Hematopoietic multipotent progenitor cell (in vitro differentiated cells): ENCODE measurements at places on chromosomes 5 and 9.

DNA sequence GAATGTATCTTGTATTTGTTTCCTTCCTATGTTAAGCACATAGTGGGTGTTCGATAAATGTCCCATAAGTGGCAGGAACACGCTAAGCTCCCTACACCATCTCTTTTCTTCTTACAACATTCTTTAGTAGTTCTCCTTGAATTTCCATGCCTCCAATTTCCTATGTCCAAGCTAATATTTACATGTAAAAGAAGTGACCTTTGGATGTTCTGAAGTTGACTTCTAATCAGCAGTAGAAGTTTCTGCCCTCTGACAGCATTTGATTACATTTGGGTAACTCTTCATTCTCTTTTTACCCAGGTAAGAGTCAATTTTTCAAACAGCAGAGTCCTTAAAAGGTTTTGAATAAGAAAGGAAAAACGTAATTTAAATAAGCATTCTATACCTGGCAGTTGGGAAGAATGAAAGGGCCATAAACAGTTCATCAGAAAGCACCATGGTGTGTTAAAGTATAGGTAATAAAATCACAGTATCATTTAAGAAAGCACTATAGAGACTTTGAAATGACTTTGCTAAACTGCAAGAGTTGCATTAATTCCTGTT lies 78.9 kb downstream of the TRPM3 start:
- DNase-seq: no peak

DNA sequence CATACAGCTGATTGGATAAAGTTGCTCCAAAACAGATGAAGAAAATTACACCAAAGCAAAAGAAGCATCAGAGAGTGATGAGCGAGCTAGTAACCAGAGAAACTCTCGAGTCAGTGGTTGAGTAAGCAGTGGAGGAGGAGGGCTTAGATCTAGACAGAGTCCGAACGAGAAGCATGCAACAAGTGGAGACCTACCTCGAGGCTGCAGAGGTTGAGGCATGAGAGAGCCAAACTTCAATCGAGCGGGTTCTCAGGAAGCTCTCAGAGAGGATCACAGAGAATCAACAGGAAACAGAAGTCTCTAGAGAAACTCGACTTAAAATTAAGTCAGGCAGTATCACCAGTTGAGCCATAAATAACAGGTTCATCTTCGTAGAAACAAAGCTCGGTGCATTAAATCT lies 6.1 kb downstream of the RUSC2 start:
- DNase-seq: no peak

DNA sequence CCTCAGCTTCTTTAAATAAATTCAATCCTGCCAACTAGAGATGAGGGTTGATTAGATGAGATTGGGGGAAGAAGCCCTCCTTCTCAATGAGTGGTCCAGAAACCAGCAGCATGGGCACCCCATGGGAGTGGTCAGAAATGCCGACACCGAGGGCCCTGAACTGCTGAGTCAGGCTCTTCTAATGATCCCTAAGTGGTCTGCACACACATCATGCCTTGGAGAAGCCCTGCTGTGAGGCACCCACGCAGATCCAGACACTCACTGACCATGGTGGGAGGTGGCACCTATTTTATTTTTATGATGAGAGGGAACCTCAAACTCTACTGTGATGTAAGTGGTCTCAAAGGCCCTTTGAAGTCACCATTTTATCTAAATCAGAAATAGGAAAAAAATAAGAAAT lies 72.3 kb upstream of the BOD1 start:
- no peak for DNase-seq

DNA sequence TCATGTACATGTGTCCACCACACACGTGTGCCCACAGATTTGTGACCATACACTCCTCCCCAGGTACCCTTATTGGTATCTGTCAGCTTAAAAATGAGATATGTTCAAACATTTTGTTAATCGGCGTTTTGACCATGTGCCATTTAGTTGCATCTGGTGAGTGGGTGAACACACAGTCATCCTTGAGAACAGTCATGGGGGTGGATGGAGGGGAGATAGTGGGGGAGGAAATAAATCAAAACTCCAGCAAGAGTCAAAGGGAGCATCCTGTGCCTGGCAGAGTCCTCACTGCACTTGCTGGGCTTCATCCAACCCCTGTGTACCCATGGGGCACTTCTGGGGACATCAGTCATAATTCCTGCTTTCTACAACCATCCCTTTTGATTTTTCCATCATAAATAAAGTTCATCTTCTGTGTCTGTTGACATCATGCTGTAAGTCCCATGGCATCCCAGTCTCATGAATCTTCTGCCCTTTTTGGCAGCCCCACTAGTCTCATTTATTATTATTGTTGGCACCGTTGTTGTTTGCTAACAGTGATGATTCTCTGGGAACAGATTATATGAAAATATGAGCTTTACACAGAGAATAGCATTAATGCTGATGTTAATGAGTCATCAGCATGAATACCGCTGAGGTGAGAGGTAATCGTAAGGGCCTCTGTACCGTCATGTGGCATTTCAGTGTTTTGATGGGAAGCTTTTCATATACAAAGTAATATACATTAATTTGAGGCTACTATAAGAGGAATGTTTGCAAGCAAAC lies 24.4 kb upstream of the CLK4 start:
- no peak for DNase-seq

DNA sequence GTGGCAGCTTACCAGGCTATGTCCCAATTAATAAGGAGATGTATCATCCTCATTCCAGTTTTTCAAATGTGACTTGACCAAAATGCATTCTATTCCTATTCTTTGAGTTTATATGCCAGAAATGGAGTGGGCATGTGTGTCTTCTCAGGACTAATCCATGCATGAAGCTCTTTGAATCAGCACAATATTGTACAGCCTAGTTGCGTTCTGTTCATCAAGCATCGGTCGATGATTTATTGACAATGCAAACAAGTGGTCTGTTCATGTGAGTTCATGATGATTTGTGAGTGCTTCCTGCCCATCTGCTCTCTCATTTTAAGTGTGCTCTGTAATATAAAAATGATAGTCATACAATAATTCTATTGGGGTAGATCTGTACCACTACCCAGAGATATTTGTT lies 48.3 kb downstream of the PALM2AKAP2 start:
- DNase-seq: no peak

GRCh38 chr9:99026271-99026955 lies 78.5 kb upstream of the TGFBR1 start:
- no peak for DNase-seq

- no peak for DNase-seq
These were observed 117.5 kb upstream of the MTAP start for GRCh38 chr9:21684831-21685362.

DNA sequence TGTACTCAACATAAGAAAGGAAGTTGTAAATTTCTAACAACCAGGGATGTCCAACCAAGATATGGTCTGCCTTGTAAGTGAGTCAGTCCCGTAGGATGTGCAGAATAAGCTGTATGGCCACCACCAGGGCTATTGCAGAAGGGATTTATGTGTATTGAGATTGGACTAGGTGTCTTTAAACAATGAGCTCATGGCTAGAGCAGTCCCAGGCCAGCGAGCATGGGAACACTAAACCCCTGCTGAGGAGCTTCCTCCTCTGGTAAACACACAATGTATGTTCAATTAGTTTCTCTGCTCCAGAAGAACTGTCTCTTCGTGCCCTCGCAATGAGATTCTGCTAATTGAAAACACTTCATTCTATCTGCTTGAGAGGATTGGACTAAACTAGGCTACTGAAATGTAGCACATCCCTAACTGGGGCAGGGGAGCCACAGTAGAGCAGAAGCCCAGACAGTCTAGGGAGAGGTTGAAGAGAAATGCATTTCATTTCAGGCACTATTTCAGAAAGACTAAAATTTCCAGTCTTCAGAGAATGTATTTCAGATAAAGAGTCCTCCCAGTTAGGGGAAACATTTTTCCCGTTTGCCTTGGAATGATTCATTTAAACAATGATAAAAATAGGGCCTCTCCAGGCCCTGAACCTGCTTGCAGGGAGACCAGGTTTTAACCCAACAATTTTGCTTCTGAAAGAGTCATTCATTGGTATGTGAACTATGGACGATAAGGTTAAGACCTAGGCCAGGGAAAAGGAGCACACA lies 154.7 kb downstream of the FAM114A2 start:
- DNase-seq: no peak

GRCh38 chr5:78373231-78373630 lies 12.8 kb downstream of the SCAMP1 start:
- no peak for DNase-seq

DNA sequence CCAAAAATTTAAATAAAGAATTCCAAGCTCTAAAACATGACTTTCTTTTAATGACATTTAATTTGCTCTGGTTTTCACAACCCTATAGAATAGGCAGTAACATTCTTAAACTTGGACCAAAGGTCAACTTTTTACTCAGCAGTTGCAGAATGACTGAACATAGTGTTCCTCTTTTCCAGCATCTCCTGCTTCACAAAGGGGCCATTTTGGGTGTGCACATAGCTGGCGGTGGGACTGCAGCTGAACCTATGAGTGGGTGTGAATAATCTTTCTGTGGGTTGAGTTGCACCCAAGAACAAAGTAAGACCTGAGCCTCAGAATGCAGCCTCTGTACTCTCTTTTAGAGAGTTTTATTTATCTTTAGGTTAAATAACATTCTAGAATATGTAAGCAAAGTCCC lies 96.9 kb upstream of the HAPLN1 start:
- DNase-seq: no peak

DNA sequence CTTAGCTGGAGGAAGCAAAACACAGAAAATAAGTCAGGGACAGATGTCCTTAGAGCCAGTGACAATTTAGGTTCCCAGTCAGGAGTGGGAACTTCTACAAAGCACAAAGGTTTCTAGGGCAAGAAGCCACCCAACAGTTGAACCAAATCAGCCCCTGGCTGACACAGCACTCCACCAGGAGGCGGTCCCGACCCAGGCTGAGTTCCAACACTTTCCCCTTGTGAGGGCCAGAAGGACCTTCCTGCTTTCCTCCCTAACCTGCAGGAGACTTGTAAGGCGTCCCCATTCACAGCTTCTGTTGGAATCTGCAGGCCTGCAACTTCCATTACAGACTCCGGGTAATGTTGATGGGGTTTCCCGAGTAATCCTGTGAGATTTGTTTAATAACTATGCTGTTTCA lies 416.4 kb upstream of the IRX1 start:
- no peak for DNase-seq

GRCh38 chr9:76658510-76659231 lies 105.6 kb upstream of the PCA3 start:
- peak; percentile 58 for DNase-seq

DNA sequence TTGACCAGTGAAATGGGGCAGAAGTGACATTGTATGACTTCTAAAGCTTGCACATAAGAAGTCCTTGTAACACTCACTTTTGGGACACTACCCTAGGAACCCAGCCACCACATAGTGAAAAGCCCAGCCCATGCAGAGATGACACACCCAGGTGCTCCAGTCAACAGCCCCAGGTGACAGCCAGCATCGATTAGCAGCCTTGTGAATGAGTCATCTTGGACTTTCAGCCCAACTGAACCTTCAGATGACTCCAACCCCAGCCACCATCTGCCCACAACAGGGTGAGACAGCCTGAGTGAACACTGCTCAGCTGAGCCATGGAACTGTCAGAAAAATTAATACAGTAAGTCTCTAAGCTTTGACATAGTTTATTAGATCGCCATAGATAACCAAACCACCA lies 458.6 kb downstream of the ZSWIM6 start:
- no peak for DNase-seq

DNA sequence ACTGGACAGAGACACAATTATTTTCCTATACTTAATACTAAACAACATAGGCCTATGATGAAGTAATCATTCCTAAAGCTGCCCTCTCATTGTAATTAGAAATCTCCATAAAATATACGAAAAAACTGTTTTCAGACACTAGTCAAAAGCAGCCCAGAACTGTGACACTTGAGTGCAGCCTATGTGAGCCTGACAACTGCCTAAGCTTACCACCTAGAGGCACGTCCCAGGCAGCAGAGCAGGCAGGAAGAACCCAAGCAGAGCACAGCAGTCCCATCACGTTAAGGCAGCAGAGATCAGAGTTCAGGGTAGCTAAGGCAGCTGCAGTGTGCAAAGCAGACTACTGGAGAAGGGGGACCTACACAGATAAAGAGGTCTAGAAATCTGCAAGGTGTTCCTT lies 46.4 kb downstream of the GOLPH3 start:
- no peak for DNase-seq

DNA sequence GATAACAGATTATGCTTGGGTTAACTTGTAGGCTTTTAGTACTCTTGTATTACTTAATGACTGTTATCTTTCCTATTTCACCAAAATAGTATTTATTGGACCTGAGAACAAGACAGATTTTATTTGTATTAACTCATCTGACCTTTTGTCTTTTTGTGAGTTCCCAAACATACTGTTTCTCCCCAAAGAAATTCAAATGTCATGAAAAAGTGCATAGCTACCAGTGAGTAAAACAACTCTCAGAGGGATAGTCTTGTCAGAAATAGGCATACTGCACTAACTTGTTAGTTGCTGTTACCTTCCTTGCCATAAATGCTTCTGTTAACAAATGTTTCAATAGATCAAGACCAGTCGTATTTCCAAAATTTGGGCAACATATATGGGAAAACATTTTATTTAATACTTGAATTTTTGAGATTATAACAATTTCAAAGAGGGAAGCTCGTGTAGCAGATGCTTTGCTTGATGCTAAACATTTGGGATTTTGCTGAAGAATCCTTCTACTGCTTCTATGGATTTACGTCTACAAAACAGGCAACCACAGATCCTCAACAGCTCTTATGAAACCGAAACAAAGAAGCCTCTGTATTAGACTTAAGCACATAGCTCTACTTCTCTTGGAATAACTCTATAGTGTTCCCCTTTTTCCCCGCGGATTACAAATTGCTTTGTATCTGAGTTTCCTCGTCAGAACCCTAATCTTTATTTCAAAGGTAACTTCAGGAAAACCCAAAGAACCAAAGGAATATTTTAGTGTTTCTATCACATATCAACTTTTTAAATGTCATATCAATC lies 248.8 kb downstream of the MCTP1 start:
- DNase-seq: no peak

DNA sequence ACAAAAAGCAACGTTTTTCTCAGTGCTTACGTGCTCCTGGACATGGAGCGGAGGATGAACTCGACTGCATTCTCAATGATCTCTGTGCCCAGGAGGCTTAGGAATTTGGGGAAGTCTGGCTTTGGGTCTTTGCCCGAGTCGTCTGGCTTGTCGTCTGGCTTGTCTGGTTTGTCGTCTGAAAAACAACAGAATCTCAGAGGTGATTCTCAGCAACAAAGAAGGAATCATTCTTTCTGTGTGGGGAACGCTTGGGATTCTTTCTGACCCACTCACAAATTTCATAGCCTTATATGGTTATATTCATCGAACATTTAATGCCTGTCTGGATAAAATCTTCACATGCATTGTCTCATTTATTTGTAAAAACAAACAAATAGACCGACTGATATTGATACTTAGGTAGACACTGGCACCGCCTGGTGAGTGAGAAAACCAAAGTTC lies 4.7 kb downstream of the C5orf46 start:
- DNase-seq: no peak
